ENCODE measurements at places on chromosomes 3 and 15.

DNA sequence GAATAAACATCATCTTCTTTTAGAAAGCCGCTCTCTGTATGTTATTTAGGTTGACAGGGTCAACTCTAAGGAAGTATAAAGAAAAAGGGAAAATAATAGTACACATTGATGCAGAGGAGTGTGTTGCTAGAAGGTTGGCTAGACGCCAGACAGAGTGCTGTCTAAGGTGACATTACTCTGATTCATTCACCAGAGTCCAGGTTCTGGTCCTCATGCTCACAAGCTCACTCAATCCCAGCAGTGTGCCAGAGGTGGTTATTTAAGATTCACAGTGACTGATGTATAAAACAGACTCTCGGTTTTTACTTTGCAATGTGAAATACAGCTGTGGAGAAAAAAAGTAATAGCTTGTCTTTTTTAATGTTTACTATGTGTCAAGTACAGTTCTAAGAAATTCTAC is 1.7 kb downstream of the CFAP44 start:
- DNase-seq, result no peak

GRCh38 chr3:13500133-13500885 is 20.2 kb downstream of the HDAC11 start:
- DNase-seq, result no peak

DNA sequence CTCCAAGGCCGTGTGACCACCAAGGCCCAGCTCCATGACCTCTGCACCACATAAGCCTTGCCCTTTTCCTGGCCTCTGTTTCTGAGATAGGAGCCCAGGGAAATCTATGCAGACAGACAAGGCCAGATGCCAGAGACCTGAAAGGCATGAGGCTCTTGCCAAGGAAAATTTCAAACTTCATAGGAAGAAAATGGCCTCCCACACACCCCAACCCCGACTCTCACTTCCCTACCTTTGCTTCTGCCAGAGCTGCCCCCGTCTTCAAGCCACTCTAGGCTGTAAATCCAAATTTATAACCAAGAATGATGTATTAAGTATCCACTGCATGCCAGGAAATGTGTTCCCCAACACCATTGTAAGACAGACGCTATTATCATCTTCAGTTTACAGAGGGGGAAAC is 65.5 kb upstream of the HRH1 start:
- DNase-seq, result no peak

- DNase-seq, result no peak
Measured at GRCh38 chr3:157465741-157466140, 29.1 kb downstream of the PTX3 start.

GRCh38 chr3:174318181-174318580 is 541.0 kb upstream of the NAALADL2 start:
- no peak for DNase-seq

DNA sequence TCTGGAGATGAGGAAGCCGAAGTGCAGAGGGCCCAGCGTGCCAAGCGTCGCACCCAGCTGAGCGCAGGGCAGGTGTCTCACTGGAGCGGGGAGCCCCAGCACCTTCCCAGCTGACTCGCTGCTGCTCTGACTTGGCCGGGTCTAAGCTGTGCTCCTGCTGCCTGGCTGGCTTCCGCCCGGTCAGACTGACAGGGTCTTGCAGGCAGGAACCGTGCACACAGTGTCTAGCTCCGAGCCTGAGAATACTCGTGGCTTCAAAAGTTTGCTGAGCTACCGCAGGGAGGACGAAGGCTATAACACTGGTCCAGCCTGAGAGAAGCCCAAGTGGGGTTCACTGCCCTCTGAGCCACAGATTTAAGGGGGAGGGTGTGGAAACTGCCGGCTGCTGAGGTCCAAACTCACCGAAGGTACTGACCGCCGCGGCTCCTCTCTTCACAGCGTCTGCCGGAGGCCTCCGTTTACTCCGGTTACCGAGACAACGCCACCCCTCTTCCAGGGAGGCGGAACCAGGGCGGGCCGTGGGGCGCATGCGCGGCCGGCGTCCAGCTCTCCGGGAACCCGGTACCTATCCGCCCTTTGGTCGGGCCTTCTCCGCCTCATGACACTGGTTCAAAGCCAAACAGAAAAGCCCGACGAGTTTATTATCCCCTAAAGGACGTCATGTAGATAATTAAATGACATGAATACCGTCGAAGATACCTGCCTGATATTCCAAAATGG is at the start of gene CFAP44:
Gene CFAP44, minus strand, starts transcription at position 443 of the 720 bp plus-strand sequence. CDS start 7,829 bp downstream, outside the sequence.
- DNase-seq, result peak; percentile 19

DNA sequence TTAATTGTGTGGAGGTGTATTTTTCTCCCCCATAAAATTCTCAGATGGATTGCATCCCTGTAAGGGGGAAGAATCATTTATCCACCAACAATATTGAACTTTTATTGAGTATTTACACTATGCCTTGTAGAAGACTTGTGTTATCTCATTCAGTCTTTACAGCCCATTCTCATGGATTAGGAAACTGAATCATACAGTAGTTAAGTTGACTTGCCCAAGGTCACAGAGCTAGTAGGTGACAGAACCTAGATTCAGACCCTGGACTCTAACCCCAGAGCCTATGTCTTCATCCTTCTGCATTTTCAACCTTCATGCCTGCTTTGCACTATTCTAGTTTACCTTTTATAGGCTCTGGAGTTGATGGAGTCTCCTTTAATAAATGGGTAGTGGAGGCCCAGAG is 226.8 kb downstream of the LPP start:
- no peak for DNase-seq

- no peak for DNase-seq
Measured at GRCh38 chr3:120355486-120355885, 6.3 kb upstream of the LRRC58 start.

DNA sequence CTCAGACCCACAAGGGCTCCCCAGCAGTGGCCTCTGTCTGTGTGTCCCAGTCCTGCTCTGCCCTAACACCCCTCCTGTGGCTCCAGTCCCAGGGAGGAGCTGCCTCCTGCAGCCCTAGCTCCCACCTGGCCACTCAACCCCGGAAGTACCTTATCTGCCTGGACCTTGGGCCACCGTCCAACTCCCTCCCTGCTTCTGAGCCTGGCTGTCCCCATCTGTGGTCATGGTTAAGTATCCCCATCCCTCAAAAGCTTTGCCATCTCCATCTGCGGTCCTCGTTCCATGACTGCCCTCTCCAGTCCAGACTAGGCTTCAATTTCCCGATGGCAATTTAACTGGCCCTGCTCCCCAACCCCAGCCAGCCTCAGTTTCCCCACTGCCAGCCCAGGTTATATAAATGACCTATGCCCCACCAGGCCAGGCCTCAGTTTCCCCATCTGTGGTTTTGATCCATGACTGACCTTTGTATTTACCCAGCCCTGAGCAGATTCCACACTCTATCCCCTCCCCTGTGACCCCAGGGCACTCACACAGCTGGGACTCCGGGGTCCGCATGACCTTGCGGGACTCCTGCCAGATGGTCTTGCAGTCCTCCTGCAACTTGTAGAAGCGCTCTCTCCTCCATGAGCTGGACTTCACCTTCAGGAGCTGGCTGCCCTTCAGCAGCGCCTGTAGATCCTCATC is 9.6 kb downstream of the PLCD1 start:
- DNase-seq, result no peak

- DNase-seq, result no peak
Measured at GRCh38 chr15:92797168-92798052, 102.7 kb upstream of the CHD2 start.

DNA sequence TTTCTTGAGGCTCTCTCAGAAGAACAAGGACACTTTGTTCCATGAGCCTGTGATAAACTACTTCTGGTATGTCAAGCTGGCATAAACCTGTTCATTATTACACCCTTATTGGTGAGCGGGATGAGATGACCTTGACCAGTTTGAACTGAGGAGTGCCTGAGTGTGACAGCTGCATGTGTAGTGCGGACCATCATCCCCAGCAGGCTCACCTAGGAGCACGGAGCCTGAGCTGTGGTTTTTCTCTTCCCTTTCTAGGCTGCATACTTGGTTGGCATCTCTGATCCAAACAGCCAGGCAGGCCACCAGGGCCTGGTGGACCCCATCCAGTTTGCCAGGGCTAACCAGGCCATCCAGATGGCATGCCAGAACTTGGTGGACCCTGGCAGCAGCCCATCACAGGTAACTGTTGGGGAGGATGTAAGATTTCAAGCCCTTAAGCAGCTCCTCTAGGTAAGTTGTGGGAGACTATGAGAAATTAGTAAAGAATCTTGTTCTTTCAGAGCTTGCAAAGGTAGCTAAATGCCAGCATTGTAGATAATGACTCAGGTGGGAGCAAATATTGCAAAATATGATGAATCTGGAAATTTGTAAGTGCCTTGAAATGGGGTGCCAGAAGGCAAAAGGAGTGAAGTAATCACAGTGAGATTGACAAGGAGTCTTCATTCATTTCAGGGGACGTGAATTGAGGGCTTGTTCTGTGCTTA is 288.9 kb upstream of the TPM1 start:
- no peak for DNase-seq

GRCh38 chr3:182710557-182711157 is 82.6 kb upstream of the ATP11B start:
- no peak for DNase-seq

- no peak for DNase-seq
Measured at GRCh38 chr3:46127503-46127902, 80.6 kb downstream of the CCR1 start.

DNA sequence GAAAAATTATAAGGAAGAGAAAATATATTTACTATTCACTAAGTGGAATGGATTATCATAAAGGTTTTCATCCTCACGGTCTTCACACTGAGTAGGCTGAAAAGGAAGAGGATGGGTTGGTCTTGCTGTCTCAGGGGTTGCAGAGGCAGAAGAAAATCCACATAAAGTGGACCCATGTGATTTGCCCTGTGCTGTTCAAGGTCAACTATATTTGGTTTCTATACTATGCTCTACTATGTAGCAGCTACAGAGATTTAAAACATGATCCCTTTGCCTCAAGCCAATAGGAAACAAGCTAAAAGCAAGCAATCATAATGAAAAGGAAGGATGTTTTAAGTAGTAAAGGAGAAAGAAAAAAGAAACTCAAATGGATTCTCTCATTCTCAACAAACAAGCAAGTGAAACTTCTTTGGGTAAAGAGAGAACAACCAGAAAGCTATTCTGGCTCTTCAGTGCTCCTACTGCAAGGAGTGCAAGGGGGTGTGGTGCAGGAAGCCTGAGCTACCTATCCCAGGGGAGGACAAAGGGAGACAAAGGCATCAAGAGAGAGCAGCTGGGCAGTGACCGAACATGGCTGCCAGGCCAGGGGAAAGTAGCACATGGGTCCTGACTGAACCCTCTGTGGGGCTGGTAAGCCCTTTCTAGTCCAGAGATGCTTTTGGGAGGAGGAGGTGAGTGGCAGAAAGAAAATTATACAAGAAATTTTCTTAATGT is 35.9 kb downstream of the SFMBT1 start:
- no peak for DNase-seq

DNA sequence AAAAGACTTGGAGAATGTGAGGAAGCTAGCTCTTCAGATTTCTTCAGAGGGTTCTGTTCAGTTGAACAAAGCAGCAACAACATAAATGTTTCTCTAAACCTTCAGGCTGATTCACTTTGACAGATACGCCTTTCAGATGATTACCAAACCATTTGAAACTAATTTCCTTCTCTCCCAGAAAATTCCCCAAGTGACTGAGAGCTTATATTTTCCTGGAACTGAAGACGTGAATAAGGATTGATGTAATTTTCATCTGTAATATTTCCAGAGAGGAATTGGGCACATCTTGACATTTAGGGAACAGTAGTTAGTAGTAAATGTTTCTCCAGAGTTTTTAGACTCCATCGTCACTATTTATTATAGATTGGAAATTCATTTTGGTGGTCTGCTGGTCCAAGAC is 108.6 kb upstream of the AADACL2 start:
- DNase-seq, result no peak

DNA sequence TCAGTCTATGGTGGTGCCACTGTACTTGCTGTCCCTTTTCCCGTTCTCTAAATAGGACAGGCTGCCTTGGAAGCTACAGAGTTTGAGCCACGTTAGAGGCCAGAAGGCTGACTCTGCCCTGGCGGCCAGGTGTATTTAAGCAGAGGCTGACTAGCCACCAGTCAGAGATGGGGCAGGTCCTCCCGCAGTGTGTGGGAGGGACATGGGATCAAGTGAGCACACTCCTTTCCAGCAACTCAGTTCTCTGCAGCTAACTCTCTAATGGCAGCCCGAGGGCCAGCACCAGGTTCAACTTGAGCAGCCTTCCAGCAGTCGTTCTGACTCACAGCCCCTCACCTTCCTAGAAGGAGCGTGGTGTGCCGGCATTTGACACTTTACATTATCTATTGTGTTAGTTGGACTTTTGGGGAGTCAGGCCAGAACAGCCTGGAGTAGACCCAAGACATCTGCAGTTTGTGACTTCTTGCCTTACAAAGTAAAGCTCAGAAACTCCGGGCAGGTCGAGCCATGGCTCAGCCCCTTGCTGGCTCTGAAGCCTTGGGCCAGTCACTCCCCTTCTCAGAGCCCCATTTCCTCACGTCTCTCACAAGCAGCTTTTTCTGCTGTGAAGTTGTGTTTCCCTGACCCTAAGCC is 46.7 kb upstream of the MYZAP start:
- no peak for DNase-seq

GRCh38 chr3:179902061-179902460 is 134.7 kb downstream of the PEX5L start:
- no peak for DNase-seq

- DNase-seq, result no peak
Measured at GRCh38 chr3:117750674-117751269, 1041.2 kb downstream of the TUSC7 start.

DNA sequence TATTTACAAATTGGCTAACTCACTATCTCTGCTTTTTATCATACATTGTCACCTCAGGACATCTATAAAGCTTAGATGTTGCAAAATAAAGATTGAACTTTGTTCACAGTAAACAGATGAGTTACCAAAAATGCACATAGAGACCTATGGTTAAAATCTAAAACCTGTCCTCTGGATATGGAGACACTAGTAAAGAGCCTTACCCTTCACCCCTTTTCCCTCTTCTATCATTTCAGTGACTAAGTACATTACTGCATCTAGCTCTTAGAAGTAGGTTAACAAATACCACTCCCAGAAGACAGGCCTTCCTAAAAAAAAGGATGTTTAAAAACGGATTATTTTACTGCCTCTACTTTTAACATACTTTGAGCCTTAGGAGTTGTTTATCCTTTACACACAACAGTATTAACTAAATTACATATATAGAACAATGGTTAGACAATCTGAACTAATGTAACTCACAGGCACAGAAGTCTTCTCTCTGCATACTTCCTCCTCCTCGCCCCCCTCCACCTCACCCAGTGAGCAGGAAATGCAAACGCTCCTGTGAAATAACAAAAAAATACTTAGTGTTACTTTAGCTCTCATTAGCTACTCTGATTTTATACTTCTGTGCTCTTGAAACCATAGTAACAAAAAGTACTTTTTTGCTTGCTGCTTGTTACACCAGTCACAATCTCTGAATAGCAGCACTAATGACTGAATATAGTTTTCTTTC is 23.3 kb downstream of the IREB2 start:
- no peak for DNase-seq

GRCh38 chr3:146384786-146385185 is 84.6 kb downstream of the PLSCR2 start:
- no peak for DNase-seq

GRCh38 chr3:66496301-66496700 is 4.5 kb downstream of the LRIG1 start:
- no peak for DNase-seq

- no peak for DNase-seq
Measured at GRCh38 chr3:24704496-24704895, 209.8 kb upstream of the THRB start.

GRCh38 chr3:129683201-129683600 is 76.7 kb upstream of the PLXND1 start:
- no peak for DNase-seq

GRCh38 chr15:66581972-66582537 is 16.3 kb upstream of the LCTL start:
- no peak for DNase-seq
